ENCODE measurements at places on chromosomes 12 and 14.

- DNase-seq = no peak
Observed at GRCh38 chr12:92466391-92467305, 236.1 kb upstream of the PLEKHG7 start.

- DNase-seq = no peak
Observed at GRCh38 chr14:104205781-104206180, 67.4 kb downstream of the KIF26A start.

DNA sequence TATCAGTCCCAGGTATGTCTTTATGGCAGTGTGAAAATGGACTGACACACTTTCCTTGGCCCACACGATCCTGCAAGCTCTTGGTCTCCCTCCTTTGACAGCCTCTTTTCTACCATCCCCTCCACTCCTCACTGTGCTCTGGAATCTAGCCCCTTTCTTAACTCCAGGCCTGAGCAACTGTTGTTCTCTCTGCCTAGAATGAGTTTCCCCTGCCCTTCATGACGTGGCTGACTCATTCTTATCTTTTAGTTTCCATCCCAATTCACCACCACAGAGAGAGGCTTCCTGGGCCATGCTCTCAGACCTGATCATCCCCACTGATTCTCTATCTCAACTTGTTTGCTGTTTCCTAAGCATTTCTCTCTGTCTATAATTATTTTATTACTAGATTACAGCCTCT, 157.4 kb upstream of the HMGA2 start:
- no peak for DNase-seq

GRCh38 chr12:52532636-52533035, 12.4 kb upstream of the KRT5 start:
- DNase-seq = no peak

GRCh38 chr12:53096089-53096741, 1.3 kb upstream of the IGFBP6 start:
- no peak for DNase-seq

- DNase-seq = peak; percentile 56
Observed at GRCh38 chr12:62260733-62261683, 804 bp downstream of the USP15 start.

GRCh38 chr12:104064031-104064841, at the start of gene HCFC2:
Gene HCFC2 (plus strand): TSS chr12:104064531. CDS start chr12:104064561, 30 bp downstream.
- DNase-seq = peak; percentile 93

DNA sequence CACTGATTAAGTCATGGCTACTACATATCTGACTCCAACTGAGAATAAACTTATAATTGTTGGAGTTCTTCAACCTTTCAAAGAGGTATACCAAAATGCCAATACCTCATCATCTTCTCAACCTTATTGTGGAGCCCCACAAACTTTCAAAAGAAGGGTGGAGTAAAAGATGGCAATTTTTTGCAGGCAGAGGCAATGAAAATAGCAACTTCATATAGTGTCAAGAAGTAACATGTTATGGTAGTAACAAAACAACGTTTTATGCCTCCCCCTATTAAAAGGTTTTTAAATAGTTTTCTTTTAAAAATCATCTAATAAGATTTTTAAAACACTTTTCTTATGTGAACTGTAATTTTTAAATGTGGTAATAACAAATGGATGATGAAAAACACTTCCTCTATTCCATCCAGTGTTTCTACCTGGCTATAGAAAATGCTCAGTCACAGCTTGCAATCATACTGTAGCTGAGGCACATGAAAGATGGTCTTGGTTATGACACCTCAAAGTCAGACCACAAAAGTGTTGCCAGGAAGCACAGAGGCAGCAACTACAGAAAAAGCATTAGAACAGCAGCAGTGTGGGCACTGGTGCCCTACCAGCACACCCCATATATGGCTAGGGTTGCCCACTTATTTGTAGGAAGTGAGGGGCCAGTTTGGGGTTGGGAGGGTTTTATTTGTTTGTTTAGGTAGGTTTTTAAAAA, 7.0 kb downstream of the PPP1R12A start:
- DNase-seq = peak; percentile 47

- no peak for DNase-seq
Observed at GRCh38 chr14:34643361-34643760, 13.4 kb upstream of the SNX6 start.

GRCh38 chr12:31853977-31854376, 105.2 kb upstream of the RESF1 start:
- no peak for DNase-seq

DNA sequence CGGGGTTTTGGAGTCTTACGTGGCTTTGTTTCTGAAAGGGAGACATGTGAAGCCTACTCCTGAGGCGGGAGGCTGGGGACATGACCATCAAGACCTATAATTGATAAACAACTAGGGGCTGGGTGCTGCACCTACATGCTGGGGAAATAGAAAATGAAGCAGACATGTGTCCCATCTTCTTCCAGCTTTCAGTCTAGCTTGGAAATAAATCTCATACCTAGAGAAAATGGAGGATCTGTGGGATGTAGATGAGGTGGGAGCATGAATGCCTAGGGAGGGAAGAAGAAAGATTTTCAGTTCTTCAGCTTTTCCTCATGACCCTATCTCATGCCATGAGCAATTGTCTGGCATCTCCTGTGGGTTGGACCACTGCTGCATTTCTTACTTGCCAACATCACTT, 22.1 kb downstream of the EMP1 start:
- no peak for DNase-seq

- no peak for DNase-seq
Observed at GRCh38 chr12:28800129-28800528, 348.9 kb upstream of the FAR2 start.

DNA sequence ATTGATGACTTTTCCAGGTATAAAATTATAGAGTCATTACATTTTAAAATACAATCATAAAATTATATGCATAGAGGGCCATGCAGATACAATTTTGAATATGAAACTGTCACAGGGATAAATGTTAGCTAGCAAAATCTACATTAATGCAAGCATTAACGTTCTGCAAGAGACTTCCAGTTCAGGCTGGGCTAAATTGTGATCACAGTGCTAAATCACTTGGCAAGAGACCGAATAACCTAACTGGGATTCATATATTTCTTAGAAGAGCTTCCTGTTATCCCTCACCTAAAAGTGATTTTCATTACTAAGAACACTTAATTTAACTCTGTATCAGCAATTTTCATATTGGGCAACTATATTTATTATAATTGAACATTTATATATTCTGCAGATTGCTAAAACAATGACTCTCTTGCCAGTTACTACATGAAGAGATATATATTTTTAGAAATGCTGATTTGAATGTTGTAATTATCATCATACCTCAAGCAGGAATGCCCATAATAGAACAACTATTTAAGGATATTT, 83.2 kb downstream of the MGAT4C start:
- no peak for DNase-seq

DNA sequence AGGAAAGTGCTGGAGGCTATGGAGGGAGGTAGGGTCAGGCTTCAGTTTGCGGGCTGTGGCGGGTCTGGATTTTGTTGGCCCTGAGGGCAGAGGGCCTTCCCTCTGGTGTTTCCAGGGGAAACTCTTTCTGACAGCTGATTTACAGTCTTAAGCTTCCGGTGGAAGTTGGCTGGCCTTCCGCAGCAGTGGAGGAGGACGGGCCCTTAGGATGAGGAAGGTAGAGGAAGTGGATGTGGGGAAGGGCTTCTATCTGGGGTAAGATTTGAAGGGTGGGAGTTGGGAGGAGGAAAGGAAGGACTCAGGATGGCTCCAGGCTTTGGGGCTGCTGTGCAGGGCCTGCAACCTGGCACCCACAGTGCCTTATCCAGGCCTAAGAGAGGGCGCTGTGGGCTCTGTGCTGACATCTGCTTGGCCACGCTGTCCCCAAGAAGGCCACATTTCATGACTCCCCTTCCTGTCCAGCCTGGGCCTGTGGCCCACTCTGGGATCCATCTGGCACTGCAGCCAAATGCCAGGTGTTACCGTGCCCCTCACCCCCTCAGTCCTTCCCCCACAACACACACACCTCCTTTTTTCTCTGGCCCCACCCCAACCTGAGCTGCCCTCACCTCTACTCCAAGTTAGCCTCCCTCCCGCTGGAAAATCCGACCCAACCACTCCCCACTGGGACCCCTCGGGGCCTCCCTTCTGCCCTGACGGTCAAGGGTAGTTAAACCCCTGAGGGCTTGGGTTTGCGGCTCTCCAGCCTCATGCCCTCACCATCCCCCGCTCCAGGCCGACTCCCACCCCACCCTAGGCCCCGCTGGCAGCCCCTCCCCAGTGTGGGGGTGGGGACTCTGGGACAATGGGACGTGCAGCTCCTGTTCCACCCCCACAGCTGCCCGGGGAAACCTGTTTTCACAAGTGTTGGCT, 7.7 kb upstream of the PPP1R13B start:
- no peak for DNase-seq

- no peak for DNase-seq
Observed at GRCh38 chr12:46698003-46698402, 127.8 kb downstream of the SLC38A4 start.

DNA sequence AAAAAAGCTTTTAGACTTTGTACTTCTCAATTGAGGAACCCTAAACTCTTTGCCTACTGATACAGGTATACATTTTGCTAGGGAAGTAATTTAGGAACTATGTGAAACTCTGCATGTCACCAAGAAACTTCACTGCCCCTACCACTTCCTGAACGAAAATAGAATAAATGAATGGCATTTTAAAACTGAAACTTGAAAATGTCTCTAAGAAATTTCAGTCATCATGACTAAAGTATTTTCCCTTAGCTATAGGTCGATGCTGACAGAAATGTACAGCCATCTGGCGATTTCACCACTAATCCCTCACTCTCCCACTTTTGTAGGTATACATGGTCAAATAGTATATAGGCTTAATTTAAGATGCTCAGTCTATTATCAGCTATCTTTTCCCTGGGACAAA, 194.9 kb upstream of the SYT10 start:
- no peak for DNase-seq

- no peak for DNase-seq
Observed at GRCh38 chr12:104909761-104910160, 48.3 kb downstream of the SLC41A2 start.

DNA sequence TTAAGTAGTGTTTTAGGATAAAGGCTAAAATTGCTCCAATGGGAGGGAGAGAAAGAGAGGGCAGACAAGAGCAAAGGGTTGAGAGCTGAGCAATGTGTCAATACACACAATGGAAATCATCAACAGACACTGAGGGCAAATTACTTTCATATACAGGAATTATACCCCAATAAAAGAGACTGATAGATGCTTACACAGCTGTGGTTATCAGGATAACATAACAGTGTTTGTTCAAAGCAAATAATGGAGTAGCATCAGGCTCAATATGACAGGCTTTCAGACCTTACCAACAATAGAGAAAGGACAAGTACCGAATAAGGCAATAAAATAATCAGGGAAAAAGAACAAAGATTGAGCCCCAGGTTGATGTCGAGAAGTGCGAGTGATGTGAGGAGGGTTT, 53.4 kb upstream of the DIO2 start:
- no peak for DNase-seq

GRCh38 chr12:130708648-130709047, 7.5 kb downstream of the RIMBP2 start:
- no peak for DNase-seq

GRCh38 chr12:63846238-63846967, 1.9 kb downstream of the SRGAP1 start:
- no peak for DNase-seq

- no peak for DNase-seq
Observed at GRCh38 chr14:80216818-80217217, 5.5 kb upstream of the DIO2 start.

- DNase-seq = no peak
Observed at GRCh38 chr12:78149459-78149858, 318.8 kb downstream of the NAV3 start.

DNA sequence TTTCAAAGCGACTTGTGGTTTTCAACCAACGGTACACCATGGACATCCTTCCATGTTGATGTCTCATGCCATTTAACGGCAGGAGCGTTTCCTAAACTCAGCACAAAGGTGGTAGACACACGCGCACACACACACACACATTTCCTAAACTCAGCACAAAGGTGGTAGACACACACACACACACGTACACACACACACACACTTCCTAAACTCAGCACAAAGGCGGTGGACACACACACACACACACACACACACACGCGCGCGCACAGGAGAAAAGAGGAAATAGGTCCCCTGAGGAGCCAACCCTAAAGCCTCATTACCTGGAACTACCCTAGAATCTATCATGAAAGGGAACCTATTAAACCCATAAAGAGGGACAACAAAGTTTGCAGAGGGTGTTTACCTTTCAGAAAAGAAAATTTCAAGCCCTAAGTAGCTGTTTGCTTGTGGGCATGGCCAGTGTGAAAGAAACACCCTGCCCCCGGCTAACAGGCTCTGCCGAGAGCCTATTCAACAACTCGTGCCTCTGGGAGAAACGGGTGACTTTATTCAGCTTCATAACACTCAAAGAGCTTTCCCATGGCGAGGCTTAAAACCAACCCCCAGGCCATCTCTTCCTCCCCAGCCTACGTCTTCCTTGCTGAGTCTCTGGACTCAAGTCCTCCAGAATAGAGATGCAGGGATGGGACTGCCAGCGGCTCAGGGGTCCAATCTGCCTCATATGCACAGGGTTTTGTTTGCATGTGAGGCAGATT, 31.8 kb downstream of the SLC8B1 start:
- DNase-seq = no peak

DNA sequence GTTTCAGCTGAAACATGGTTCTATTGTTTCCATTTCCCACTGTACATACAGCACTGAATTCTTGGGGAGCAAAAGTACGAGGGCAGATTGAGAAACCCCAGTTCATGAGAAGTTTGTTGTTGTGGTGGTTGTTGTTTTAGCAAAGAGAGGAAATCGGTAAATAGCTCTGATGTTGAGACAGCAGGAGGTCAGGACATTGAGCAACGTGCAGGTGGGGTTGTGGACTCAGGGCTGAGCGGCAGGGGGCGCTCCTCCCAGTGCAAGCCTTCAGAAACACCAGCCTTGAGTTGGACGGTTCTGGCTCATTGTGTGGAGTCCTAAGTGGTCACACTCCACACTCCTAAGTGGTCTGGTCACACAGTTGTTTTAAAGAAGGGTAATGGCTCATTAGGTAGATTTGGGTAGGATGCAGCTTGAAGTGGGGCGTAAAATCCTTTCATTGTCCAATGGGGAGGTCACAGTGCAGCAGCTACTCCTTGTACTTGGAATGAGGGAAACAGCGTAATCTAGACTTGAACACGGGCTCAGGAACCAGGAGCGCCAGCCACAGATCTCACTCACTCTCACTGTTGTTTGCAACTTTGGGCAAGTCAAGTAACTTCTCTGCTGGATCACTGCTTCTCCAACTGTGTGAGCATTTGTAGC, 14.5 kb upstream of the PWP1 start:
- DNase-seq = peak; percentile 37

- no peak for DNase-seq
Observed at GRCh38 chr12:79441534-79441933, 249.2 kb downstream of the PAWR start.

DNA sequence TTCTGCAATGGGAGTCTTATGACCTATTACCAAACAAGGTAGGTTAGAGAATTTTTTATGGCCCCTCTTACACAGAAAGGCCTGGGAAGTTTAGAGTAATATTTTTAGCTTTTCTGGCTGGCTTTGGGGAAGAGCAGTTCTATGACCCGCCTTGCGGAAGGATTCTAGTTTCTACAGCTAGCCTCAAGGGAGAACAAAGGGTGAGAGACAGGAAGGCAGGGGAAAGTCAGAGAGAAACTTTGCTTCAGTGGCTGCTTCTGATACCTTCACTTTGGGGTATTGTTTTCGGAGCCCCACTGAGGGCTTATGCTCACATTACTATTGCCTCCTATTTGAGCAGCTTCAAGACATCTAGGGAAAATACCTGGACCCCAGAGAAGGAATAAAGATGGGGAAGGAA, 80.7 kb upstream of the NUDT4 start:
- DNase-seq = no peak
